ENCODE measurements at places on chromosomes 7 and 10.

GRCh38 chr10:102642736-102643335 lies 1.4 kb upstream of the TRIM8 start:
- peak; percentile 57 for DNase-seq

GRCh38 chr7:23043441-23043840 lies 29.5 kb upstream of the HYCC1 start:
- no peak for DNase-seq

DNA sequence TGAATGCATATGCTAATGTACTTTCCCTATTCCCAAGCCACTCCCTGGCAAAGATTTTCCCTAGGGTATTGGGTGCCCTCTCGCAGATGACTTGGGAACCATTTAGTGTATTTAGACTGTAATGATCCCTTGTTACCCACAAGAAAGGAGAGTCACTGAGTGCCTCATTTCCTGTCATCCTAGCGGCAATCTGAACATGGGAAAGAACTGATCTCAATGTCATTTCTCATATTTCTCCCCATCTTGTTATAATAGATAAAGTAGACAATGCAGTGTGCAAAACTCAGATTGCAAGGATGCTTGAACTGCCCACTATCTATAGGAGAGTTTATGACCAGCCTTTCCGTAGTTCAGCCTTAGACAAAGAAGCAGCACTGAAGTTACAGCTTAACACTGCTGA lies 123.3 kb downstream of the MICU1 start:
- no peak for DNase-seq

- no peak for DNase-seq
These were observed 16.4 kb downstream of the PTTG1IP2 start for GRCh38 chr7:90485734-90486316.

GRCh38 chr7:108824840-108825580 lies 255.3 kb downstream of the DNAJB9 start:
- DNase-seq = no peak

- no peak for DNase-seq
These were observed 32.4 kb upstream of the SEMA3E start for GRCh38 chr7:83681200-83681778.

DNA sequence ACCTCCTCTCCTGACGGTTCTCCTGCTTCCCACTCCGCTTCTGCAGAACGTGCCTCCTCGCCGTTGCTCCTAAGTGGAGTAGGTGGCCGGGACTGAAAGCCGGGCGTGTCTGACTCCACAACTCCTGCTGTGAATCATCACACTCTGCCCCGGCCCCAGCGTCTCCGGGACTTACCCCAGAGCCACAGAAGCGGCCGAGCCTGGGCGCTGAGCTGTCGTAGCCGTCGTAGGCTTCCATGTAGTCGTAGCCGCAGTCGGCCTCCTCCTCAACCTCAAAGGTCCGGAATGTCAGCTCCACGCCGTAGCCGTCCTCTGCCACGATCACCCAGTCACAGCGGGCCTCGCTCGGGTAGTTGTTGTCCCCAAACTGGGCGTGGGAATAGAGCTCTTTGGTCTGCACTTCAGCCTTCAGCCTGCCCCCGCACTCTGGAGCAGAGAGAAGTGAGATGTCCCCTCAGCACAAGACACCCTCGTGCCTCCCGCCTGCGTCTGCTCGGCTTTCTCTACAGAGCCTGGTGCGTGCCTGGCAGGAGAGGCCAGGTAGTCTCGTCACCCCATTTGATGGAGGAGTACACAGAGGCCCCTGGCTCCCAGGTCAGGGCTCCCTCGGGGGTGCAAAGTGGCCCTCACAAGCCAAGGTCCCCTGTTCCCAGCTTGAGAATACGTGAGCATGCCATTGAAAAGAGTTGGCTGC lies 11.2 kb upstream of the OPALIN start:
- no peak for DNase-seq

DNA sequence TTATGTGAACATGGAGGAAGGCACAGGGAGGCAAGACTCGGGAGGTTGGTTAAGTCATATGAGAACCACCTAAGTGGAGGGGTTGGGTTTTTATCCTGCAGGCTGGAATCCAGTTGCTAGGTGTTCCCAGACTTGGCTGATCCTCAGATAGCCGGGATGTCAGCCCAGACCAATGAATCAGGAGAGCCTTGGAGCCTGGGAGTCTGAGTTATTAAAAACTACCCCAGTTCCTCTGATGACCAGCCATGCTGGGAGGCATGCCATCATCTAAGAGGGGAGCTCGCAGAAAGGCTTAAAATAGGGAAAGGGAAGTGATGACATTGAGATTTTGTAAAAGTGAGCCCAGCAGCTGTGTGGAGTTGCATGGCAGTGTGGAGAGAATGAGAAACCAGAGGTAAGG lies 238.1 kb downstream of the ZNF248 start:
- no peak for DNase-seq
